LoVo (cell line): ENCODE measurements at places on chromosomes 16 and 17.

DNA sequence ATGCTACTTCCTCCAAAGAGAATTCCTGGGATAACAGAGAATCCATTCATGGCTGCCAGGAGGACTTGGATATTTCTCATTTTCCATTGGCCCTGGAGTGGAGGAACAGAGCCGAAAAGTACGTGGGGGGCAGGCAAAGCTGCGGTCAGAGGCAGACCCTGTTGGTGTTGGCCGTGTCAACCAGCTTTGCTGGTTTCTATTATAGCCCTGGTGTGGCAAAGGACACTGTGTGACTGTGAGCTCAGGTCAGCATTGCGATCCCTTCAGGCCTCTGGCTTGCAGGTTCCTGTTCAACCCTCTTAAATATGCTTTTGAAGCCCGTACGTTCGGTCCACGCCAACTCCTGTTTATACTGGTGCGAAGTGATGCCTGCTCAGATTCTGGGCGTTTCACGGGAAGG, 596.2 kb downstream of the MAF start:
- no peak for DNase-seq

DNA sequence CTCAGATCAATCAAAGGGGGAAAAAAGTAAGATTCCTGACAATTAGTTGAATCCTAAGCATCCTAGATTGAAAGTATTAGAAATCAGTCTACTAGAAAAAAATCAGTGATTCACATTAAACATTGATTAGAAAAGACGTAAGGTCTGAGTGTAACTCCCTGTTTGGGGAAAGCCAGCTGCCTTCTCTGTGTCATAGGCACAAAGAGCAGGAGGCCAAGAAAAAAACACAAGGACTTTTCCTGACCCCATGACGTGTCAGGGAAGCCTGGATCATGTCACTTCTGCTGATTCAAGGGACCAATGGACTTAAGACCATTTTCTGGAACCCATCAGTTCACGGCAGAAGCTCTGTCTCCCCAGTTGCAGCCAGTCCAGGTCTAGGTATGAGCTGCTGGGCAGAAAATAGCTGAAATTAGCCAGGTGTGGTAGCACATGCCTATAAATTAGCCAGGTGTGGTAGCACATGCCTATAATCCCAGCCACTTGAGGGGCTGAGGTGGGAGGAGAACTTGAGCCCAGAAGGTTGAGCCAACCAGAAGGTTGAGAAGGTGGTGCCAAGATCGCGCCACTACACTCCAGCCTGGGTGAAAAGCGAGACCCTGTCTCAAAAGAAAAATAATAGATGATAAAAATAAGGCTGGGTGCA, 35.9 kb downstream of the RANBP10 start:
- no peak for DNase-seq

DNA sequence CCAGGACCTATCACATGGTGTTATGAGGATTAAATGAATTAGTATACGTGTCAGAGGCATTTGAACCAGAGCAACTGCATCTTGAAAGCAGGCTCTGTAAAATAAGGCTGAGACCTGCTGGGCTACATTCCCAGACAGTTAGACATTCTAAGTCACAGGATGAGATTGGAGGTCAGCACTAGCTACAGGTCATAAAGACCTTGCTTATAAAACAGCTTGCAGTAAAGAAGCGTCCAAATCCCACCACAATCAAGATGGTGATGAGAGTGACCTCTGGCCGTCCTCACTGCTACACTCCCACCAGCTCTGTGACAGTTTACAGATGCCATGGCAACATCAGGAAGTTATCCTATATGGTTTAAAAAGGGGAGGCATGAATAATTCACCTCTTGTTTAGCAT, 71.8 kb downstream of the IRF8 start:
- no peak for DNase-seq

DNA sequence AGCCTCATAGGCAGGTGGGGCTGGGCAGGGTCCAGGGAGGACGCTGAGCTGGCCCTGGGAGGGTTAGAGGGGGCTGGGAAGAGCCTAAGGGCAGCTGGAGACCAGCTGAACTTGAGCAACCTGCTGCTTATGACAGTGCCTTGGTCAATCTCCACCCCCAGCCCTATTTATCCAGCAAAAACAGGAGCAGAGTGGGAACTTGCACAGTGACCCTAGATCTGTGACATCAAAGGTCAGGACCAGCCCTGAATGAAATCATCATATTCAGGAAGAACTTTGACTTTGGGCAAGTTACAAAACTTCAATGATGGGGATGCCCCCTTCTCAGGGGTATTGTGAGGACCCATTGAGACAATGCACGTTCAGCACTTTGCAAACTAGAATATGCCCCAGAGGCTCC, 9.4 kb downstream of the CD300LF start:
- no peak for DNase-seq

- no peak for DNase-seq
Measured at GRCh38 chr17:3659541-3660111, 8.8 kb downstream of the TAX1BP3 start.

- no peak for DNase-seq
Measured at GRCh38 chr17:35146214-35146833, 1.3 kb upstream of the UNC45B start.

DNA sequence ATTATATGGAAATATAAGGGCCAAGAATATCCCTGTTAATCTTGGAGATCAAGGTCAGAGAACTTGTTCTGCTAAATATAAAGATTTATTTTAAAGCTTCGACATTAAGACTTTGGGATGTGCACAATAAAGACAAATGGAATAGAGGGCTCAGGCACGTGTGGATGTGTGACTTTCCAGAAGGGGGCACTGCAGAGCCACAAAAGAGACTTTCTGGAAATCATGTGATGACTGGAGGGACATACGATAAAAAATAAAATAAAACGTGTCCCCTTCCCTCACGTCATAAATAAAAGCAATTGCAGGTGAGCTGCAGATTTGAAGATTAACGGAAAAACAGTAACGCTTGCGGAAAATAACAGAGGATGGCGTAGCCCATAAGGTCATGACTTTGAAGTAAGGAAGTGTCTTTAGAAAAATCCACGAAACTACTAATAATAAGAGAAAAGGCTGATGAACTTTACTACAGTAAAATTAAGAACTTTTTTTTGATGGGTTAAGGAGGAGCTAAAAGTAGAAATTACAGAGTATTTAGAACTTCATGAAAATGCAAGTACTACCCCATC, 9.4 kb upstream of the ENGASE start:
- peak; percentile 8 for DNase-seq

- DNase-seq = no peak
Measured at GRCh38 chr17:4701116-4701515, 2.8 kb downstream of the PELP1 start.

DNA sequence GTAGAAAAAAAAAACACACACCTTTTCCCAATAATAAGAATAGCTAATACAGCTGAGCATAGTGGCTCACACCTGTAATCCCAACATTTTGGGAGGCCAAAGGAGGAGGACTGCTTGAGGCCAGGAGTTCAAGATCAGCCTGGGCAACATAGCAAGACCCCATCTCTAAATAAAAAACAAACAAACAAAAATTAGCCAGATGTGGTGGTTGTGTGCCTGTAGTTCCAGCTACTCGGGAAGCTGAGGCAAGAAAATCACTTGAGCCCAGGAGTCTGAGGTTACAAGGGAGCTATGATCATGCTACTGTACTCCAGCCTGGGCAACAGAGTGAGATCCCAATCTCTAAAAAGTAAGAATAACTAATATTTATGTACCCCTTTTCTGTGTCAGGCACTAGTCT, 42.8 kb upstream of the GFOD2 start:
- no peak for DNase-seq

DNA sequence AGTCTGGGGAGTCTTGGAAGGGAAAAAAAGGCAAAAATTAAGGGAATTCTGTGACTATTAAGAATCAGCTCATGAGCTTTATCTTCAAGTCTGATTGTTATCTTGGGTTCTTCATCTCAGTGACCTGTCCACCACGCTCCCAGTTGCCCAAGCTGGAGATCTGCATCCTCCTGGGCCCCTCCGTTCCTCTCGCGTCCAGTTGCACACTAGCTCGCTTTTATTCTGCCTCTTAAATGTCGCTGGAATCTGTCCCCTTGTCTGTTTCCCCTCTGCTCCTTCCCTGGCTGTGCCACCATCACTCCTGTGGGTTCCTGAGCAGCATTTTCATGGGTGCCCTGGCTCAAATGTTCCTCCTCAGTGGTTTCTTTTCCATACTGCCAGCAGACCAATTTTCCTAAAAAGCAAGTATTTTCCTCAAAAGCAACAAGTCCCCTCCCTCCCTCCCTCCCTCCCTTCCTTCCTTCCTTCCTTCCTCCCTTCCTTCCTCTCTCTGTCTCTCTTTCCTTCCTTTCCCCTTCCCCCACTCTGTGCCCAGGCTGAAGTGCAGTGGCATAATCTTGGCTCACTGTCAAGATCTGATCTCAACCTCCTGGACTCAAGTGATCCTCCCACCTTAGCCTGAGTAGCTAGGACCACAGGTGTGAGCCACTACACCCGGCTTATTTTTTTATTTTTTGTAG, 1.4 kb downstream of the ENDOV start:
- DNase-seq = no peak

GRCh38 chr16:66950971-66951790, 9.9 kb upstream of the CES3 start:
- no peak for DNase-seq

GRCh38 chr17:76866774-76867577, 1.2 kb upstream of the MGAT5B start:
- DNase-seq = no peak

DNA sequence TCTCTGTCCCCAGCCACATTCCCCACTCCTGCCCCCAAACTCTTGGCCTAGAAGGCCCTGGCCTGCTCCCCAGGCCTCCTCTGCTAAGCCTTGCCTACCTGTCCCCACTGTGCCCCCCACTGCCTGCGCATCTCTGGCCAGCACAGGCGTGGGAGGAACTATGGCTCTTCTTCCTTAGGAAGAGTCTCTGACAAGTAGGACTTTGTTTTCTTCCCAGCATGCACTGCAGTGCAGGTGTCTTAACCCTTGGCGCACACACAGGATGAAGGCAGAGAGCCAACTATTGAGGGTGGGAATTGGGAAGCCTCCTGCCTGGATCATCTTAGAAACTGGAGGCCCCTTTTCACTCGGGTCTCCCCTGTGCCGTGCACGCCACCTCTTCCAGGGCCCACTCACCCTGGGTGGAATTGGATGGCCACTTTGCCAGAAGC, 3.6 kb downstream of the AMDHD2 start:
- no peak for DNase-seq

DNA sequence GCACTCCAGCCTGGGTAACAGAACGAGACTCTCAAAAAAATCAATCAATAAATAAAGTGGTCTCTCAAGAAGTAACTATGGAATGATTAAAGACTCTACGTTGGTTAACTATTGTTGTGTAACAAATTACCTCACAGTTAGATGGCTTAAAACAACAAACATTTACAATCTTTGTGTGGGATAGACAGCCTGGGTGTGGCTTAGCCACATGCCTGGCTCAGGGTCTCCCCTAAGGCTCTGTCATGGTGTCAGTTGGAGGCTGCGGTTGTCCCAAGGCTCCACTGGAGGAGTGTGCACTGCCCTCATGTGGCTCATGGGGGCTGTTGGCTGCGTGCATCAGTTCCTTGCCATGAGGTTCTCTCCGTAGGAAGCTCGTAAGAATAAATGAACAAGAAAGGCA, 294.5 kb downstream of the SNX29 start:
- no peak for DNase-seq

- DNase-seq = peak; percentile 29
Measured at GRCh38 chr16:85420501-85421337, 192.4 kb upstream of the GSE1 start.

- no peak for DNase-seq
Measured at GRCh38 chr16:64417711-64418227, 704.1 kb downstream of the CDH11 start.

DNA sequence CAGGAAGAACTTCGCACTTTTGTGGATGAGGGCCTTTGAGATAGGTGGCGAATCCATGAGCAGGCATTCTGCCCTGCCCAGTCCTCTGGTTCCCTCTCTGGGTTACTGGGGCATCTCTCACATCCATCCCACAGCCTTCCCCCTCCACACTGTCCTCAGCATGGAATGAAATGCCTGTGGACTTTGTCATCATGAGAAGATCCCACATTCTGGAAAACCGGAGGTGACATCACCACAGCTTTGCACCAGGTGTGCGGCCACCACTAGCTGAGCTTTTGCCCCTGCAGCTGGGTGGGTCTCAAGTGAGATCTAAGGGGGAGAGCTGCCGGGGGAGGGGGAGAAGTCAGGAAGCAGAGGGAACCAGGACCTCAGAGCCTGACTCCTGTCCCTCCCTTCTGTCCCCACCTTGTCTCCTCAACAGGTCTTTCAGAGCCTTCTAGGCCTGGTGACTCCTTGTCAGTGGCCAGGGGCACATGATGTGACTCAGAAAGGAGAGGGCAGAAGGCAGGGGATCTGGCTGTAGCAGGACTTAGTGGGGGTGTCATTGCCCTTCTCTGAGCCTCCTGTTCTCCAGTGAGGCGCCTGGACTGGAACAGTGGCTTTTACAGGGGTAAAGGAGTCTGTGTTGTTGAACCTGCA, 40.0 kb upstream of the DLX4 start:
- peak; percentile 26 for DNase-seq

GRCh38 chr17:38350035-38350434, 1.6 kb upstream of the SOCS7 start:
- no peak for DNase-seq

DNA sequence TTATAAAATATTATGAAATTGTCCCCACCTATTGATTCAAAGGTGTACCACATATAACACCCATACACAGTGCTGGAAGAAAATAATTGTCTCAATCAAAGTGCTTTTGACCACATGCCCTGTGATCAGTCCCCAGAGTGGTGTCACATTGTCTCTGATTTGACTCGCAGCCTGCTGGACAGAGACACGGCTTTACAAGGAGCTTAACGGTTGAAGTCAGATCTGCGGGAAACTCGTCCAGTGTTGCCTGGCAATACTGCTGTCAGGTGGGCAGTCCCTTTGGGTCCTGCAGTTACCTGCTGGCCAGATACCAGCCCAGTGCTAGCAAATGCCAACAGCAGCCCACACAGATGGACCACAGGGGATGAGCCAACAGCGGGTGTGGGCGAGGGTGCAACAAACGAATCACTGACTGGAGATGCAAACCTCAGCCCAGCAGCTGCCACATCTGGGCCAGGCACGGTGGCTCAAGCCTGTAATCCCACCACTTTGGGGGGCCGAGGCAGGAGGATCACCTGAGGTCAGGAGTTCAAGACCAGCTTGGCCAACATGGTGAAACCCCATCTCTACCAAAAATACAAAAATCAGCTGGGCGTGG, 26.2 kb upstream of the SSTR2 start:
- DNase-seq = no peak

DNA sequence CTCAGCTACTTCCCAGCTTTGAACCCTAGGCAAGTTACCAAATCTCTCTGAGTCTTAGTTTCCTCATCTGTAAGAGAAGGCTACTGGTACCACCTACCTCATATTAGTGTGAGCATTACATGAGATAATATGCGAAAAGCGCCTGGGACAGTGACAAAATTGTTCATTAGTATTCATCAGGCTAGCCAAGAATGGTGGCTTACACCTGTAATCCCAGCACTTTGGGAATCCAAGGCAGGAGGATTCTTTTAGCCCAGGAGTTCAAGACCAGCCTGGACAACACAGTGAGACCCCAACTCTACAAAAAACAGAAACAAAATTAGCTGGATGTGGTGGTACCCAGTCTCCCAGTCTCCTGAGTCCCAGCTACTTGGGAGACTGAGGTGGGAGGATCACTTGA, 3.3 kb downstream of the PLCD3 start:
- no peak for DNase-seq

GRCh38 chr16:47359478-47359877, 101.4 kb downstream of the ITFG1 start:
- DNase-seq = no peak

- no peak for DNase-seq
Measured at GRCh38 chr17:66198242-66198641, 6.3 kb upstream of the CEP112 start.

GRCh38 chr17:10114931-10115535, 83.4 kb downstream of the GAS7 start:
- DNase-seq = peak; percentile 15

- peak; percentile 72 for DNase-seq
Measured at GRCh38 chr17:16363749-16364536, 10.7 kb upstream of the CENPV start.
